ENCODE measurements at places on chromosomes 4 and X.

DNA sequence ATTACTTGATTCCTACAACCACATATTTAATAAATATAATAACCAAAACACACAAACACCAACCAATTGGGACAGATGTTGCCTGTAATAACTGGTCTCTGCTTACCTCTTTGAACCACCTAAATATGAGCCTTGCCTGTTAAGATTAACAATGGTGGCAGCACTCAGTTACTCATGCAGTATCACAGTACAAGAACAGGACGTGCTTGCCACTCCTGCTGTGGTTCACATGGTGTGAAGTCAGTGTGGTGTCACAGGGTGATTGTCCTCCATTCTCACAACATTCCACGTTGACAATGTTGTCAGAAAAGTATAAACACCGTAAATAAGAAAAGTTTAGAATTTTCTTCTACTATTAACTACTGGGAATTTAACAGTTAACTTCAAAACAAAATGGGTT, 365.0 kb downstream of the PPP3CA start:
- no peak for DNase-seq

DNA sequence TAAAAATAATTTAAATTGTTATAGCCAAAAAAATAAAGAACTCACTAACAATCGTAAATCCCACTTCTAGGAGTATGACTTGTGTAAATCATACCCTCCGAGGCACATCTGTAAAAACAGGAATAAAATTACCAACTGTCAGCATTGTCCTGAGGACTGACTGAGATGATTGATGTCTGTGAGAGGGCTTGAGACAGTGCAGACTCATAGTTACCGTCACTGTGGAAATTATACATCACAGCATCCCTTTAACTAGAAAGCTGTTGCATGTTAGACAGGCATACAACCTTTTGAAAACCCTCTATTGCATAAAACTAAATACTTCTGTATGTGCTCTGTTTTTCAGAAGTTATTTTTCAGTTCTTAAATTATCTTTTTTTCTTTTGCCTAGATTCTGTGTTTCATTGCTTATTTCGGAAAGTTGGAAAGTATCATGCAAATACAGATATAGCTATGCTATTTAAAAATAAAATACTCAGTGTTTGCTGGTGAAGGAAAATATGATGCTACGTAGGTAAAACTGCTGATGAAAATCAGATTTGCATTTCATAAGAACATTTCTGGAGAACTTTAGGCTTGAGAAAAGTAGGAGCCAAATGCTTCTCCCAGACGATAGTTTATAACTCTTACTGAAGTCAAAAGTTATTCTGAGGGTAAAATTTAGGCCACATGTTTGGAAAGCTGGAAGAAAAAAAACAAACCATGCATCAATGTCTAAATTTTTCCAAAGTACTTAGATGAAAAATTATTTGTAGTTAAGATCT, 13.6 kb upstream of the RBPJ start:
- DNase-seq, result no peak

DNA sequence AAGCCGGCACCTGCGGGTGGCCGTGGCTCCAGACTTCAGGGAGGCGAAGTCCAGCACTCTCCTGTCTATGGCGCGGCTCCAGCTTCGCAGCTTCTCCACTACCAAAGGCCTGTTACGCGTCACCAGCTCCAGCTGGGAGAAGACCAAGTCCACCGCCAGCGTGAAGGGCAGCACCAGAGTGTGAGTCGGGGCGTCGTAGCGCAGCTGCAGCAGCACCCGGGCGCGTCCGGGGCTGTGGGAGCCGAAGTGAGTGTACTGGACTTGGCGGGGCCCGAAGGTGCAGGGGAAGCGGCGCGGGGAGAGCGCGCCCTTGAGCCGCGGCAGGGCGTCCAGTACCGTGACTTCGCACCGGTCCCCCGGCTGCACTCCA, 444 bp downstream of the FREM3 start:
- peak; percentile 18 for DNase-seq

DNA sequence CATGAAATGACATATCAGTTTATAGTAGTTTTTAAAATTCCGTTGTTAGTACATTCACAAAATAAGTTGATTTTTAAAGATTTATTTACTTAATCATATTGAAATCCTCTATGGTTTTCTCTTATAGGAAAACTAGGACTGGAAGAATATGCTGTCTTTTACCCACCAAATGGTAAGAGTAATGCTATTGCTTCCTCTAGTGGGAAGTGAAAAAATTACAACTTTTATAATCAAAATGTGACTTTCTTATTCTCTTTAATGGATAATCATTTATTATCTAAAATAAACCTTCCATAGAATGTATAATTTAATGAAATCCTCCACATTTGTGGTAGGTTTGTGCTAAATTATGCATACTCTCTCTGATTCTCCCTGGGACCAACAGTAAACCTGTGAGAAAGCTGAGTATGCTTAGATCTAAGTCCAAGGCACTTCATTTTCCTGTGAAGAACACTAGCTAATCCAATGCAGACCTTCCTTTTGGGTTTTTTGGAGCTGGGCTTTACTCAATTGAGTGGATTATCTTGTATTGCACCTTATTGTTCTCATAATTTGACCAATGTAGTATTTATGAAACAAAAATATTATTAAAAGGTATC, 136.2 kb downstream of the TBC1D19 start:
- no peak for DNase-seq

GRCh38 chrX:105662248-105662647, 160.1 kb upstream of the NRK start:
- DNase-seq, result no peak
